IPS-NIHi11 (cell line): ENCODE measurements at places on chromosomes 12 and 14.

GRCh38 chr12:125324861-125325490 lies 259.7 kb downstream of the AACS start:
- no peak for DNase-seq

DNA sequence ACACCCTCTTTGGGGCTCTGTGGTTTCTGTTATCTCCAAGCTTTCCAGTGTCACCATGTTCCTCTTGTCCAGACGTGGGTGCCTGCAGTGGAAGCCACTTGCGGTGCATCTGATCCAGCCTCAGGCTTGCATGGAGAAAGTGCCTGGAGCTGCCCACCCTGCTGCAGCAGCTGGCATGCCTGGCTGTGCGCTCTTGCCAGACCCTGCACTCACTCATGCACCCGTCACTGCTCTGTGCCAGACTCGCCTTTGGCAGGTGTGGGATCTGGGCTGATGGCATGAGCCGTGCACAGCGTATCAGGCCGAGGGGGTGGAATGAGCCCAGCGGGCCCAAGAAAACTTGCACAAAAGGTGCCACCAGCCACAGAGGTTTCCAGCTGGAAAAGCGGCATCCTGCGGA lies 105.1 kb downstream of the MNAT1 start:
- no peak for DNase-seq

- DNase-seq, result no peak
Measured at GRCh38 chr12:78375461-78375860, 489.1 kb upstream of the SYT1 start.

DNA sequence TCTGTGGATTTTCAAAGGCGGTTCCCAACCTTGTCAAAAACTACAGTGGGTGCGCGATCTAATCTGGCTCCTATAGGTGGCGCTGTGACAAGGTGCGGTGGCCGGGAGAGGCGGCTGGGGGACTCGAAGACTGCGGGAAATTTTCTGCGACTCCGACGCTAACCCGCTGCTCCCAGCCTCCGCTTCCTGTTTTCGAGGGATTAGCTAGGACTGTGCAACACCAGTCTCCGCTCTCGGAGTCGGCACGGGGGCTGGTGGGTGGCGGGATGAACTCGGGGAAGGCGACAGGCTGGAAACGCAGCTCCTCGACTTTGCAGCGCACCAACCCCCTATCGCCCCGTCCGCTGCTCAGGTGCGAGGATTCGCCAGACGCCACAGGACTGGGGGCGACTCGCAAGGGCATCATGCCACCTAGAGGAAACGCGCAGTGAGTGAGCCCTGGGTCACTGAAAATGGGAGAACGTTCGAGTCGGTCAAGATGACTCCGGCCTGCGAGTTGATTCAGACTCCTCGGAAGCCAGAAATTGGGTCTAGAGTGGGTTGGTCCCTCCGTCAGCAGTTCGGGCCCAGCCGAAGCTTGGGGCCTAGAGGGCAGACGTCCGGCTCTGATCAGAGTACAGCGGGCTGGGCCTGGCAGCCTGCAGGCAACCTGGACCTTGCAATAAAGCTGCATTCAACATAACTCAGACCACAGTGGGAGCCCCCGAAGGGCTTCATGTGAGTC lies 5.5 kb upstream of the PAX9 start:
- DNase-seq, result peak; percentile 57

- no peak for DNase-seq
Measured at GRCh38 chr14:99795046-99795445, 1.8 kb downstream of the EML1 start.

GRCh38 chr14:60684203-60684602 lies 34.9 kb upstream of the SIX1 start:
- DNase-seq, result no peak

DNA sequence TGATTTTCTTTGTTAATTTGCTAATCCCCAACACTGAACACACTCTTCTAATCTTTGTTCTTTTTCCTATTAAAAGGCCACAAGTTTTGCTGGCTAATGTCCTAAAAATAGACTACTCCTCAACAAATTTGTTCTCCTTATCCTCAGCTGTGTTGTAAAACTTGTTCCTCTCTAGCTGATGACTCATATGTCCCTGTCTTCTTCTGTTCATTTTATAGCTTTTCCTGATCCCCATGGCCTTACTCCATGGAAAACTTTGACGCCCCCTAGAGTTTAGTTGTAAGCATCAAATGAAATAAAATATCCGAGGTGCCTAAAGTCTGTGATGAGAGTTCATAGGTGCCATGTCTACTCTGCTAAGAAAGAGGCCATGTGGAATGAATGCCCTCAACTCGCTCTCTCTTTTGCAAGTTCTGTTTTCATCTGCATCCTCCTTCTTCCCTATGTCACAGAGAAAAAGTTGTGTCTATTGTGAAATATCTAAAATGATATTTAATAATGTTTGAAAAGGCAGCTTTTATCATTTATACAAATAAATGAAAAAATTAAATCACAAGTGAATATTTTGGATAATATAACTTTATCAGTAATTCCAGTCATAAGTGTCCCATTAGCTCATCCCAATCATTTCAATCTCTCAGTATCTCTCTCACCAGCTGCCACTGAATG lies 237.9 kb downstream of the IPO8 start:
- peak; percentile 31 for DNase-seq

- DNase-seq, result no peak
Measured at GRCh38 chr12:73726881-73727280, 810.8 kb upstream of the ATXN7L3B start.

DNA sequence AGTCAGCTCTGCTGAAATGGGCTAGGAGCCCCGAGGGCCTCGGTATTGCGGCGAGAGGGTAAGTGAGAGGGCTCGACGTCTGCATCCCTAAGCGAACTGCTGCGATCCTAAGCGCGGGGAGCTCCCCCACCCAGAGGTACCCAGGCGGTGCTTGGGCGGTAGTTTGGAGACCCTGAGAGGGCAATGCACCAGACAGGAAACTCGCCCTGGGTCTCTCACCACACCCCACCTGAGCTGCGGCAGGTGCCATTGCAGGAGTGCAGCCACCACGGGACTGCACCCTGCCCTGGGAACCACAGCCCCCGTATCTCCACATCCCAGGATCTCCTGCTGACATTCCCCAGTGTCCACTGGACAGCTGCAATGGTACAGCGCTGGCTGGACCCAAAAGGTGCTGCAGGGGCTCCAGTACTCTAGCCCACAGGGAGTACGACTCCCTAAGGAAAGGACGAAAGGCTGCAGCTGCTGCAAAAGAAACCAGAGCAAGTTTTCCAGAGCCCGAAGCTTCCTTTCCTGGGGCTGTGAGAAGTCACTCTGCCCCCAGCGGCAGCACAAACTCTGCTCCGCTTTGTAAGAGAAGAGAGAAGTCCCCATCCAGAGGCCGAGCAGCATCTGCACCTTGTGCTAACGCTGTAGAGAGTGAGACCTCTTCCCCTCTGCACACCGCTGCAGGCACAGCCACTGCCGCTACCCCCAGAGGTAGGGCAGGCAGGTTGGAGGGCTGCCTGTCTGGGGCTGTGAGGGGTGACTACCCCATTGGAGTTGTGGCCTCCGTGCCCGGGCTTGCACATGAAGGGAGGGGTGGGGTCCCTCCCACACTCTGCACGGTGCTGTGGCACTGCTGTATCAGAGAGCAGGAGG lies 31.1 kb upstream of the MON2 start:
- peak; percentile 66 for DNase-seq

- DNase-seq, result peak; percentile 24
Measured at GRCh38 chr12:19757317-19757877, 318.1 kb downstream of the AEBP2 start.

DNA sequence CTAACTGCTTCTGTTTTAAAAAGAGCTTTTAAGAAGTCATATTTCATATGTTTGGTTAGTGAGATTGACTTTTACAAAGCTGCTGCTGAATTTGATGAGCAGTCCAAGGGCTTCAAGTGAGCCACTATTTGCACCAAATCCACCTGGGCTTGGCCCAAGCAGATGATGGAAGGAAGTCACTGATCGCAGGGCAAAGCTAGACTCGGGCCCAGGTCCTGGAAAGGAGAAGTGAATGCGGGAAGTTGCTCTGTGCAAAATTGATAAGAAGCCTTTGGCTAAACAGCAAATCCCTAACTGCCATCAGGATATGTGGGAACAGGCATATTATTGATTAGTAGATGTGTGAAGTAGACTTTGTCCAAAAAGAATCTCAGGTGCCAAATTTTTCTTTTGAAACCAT lies 30.5 kb downstream of the PLXNC1 start:
- no peak for DNase-seq

- no peak for DNase-seq
Measured at GRCh38 chr12:43315961-43316360, 236.0 kb downstream of the ADAMTS20 start.

DNA sequence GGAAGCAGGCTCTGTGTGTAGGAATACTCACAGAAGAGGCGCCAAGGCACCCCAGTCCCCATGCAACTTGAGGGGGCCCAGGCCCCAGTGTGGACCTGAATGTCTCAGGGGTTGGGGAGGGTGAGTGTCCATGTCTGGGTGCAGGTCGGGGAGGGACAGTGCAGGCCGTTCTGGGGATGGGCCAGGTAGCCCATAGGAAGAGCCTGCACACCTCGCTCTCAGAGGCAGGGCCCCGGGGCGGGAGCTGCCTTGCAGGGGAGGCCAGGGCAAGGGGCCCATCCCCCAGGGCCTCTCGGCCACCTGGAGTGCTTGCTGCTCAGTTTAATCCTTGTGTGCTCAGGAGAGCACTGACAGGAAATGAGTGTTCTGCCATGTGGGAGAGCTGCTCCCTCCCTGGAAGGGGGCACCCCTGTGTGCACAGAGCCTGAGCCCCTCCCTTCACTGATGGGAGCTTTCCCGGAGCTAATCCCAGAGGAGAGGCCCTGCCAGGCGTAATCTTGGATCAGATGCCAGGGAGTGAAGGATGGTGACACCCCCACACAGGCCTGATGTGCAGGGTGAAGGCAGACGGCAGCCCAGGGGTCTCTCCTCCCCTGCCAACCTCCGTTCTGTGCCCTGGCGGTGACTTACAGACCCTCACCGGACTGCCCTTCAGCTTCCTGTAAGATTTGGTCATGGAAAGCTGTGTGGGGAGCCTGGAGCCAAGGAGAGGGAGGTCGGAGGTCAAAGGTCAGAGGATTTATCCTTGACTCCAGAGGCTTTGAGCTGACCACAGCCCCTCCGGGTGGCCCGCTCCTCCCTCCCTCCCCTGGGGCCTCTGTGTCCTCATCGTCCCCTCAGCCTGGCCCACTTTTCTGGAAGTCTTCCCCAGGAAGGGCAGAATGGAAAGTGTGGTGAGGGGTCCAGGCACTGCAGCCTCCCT lies 24.4 kb upstream of the FBRSL1 start:
- no peak for DNase-seq
